NCI-H1092 (cell line): ENCODE measurements at places on chromosomes 2 and 18.

DNA sequence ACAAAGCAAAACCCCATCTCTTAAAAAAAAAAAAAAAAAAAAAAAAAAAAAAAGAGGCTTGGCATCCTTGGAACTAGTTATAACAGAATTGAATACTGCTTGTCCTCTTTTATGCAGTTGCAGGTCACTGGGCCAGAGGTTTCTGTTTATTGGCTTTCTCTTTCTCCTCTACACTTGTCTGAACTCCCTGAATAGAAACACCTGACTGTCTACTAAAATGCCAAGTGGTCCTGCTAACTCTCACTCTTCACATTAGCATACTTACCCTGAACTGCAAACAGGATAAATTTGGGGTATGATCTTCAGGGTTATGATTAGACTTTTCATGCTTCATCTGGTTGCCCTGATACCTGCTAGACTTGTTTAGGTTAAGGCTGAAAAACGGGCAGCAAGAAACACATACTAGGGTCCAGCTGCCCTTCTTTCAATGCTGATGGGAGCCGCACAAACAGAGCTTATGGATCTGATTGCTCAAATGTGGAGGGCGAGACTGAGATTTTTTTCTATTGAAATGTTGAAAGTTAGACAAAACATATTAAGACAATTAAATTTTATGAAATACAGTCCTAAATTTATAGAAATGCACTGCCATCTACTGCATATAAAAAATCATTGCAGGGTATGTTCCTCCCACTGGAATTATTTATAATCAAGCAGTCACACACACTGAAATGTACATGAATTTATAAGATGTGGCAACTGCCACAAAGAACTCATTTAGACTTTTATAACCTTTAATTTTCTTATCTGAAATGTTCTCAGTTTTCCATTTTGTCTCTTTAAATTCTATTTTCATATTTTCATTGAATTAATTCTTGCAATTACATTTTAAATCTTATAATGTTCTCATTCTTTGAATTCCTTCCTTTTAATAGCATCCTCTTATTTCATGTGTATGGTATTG lies 40.8 kb downstream of the GTF3C3 start:
- DNase-seq = no peak

GRCh38 chr2:6917071-6917760 lies at the start of gene RNF144A:
Gene RNF144A, plus strand, starts transcription at chr2:6917412. Its CDS starts 79,515 bp downstream, at chr2:6996927.
- DNase-seq = peak; percentile 2

DNA sequence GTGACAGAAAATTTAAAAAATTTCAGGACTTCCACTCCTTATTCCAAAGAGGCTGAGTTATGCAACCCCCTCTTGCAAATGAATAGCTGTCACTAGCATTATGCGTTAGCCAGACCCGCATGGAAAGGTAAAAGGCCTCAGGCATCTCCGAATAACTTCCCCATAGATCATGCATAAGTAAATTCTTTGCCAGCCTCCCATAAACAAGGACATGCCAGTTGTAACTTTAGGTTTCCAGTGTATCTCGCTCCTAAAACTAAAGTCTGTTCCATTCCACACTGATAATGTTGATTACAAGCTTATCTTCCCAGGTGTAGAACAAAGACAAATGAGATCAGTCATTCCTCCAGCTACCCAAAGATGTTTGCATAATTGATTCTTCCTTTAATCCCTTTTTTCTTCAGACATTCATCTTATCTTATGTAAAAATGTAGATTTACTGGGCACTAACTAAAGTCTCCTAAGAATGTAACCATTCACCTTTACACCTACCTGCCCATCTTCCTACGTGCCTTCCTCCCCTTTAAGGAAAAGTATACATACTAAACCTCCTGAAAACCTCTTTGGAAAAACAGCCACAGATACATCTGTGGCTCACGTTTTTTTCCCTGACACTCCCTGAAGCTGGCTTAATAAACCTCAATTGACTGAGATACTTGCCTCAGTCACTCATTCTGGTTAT lies 13.6 kb upstream of the NFU1 start:
- DNase-seq = no peak

GRCh38 chr2:188529710-188530109 lies 238.0 kb downstream of the GULP1 start:
- no peak for DNase-seq

DNA sequence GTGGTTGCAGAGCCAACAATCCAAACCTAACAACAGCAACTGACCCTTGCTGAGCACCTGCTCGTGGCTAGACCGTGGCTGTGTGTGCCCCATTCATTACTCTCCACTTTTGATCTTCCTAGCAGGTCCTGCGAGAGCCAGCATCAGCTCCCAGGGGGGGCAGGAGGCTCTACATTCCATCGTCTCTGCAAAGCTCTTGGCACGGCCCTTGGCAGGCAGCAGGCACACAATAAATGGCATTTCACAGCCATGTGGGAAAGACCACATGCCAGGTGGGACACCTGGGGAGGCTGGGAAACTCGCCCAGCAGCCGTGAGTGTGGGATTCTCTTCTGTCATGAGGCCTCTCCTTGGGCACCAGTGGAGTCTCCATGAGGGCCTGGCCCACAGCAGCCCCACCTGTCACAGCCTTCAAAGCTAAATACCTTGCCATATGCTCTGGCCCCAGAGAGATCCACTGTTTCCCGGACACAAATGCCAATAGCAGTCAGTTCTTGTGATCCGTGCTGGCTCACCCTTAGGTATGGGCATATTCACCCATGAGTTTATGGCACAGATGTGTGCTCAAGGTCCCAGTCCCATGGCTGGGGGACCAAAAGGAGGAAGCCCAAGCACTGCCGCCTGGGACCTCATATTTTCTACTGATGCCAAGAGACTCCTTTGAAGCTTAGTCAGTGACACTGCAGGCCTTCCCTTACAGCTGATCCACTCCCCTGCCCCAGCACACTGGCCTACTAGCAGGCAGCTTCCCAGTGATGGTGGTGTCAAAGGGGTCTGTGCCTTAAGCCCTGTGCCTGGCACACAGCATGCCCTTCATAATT lies 6.8 kb upstream of the TEX51 start:
- no peak for DNase-seq

DNA sequence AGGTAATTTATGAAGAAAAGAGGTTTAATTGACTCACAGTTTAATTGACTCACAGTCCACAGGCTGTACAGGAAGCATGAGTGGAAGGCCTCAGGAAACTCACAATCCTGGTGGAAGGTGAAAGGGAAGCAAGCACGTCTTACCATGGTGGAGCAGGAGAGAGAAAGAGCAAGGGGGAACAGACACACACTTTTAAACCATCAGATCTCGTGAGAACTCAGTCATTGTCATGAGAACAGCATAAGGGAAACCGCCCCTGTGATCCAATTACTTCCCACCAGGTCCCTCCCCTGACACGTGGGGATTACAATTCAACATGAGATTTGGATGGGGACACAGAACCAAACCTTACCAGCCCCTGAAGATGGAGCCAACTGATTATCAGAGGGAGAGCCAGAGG lies 11.2 kb upstream of the PUM2 start:
- no peak for DNase-seq

- DNase-seq = no peak
These were observed 277.1 kb downstream of the PIEZO2 start for GRCh38 chr18:10872304-10872703.

GRCh38 chr2:172643142-172643541 lies 87.3 kb downstream of the PDK1 start:
- no peak for DNase-seq

DNA sequence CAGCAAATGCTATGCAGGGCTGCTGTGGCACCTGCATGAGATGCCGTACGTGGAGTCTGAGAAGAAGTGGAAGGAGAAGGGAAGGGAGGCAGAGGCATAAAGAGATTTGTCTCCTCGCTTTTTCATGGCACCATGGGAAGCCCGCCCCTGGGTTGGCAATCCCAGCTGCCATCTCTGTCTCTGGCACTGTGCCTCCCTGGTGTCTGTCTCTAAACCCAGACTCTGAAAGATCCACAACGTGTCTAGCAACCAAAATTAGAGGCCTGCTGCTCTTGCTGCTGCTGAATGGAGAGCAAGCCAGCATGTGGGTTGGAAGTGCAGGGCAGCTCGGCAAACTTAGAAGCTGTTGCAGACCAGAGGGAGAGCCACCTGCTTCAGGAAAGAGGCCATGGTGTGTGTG lies 53.1 kb downstream of the INO80C start:
- no peak for DNase-seq
